ENCODE measurements at places on chromosomes 6 and 20.
A peak's percentile ranks its signal among the peaks of the same experiment; 100 is the strongest.

- no peak for DNase-seq
These were observed 19.3 kb downstream of the SULF2 start for GRCh38 chr20:47765691-47766594.

GRCh38 chr20:35368666-35369423 lies 42.9 kb downstream of the UQCC1 start:
- no peak for DNase-seq

- DNase-seq: no peak
These were observed 31.8 kb upstream of the HBS1L start for GRCh38 chr6:135086414-135086764.

DNA sequence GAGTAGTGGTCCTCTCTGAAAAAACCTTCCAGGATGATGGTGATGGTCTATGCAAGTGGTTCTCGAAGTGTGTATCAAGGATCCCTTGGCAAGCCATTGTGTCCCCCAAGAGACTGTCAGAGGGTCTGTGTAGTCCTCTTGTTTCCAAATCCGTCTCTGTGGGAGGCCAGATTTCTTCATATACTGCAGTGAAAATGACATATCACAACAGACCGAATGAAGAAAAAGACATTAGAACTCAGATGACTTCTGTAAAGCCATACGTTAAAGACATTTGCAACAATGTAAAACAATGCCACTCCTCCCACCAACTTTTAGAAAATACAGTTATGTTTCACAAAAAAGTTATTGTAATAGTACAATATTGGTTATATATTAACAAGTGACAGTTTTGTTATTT lies 27.2 kb upstream of the LAMP5 start:
- DNase-seq: no peak

GRCh38 chr6:142013287-142013686 lies 119.4 kb upstream of the GJE1 start:
- peak; percentile 92 for DNase-seq

- DNase-seq: no peak
These were observed 27.4 kb downstream of the PMEPA1 start for GRCh38 chr20:57682184-57683101.

GRCh38 chr6:45625191-45625664 lies 247.5 kb upstream of the SUPT3H start:
- DNase-seq: peak; percentile 85

DNA sequence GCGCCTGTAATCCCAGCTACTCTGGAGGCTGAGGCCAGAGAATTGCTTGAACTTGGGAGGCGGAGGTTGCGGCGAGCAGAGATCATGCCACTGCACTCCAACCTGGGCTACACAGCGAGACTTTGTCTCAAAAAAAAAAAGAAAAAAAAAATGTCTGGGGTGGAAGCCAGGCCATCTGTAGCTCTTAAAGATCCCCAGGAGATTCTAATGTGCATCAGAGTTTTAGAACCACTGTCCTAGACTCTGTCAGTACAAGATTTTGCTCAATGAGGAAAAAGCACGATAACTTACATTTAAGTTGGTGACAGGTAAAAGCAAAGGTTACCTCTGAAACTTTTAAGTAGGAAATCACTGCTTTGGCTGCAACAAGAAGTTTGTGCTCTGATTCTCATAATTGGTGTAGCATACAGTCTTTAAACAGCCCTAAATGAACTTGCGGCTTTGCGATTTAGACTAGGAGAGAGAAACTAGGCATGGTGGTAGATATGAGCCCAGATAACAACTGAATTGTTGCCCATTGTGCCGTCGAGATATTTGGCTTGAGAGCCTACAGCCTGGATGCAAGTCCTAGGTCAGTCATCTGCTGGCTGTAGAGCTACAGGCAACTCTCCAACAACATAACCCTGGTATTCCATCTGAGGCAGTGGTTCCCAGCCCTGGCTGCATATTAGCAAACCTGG lies 67.2 kb downstream of the BACH2 start:
- no peak for DNase-seq

DNA sequence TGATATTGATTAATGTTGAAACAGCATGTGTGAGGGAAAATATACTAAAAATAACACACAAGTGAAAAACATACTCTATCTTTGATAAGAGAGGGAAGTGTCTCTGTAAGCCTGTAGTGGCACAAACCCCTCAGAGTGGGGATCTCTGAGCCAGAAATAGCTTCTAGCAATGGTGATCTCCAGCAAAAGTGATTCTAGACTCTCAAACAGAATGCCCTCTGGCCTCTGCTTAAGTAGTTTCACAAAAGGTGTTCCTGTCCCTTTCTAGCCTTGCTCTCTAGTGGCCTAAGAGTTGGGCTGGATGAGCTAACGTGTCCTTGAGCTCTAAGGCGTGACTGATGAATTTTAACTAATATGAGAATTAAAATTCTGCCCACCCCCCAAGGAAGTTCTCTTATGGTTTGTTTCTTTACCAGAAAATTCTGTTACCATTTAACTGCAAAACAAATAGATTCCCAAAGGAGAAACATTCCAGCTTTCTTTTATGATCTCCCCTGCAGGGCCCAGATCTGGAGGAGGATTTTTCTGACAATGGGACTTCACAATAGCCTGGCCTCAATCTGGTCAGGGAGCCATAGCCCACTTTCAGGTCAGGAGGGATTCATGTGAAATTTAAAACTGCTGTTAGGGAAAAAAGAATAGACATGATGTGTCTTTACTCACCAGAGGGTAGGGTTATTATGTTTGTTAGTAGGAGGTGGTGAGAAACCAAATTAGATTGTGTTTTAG lies 182.5 kb upstream of the LAMP5 start:
- no peak for DNase-seq

GRCh38 chr20:34459209-34459897 lies 56.9 kb upstream of the DYNLRB1 start:
- DNase-seq: peak; percentile 45

DNA sequence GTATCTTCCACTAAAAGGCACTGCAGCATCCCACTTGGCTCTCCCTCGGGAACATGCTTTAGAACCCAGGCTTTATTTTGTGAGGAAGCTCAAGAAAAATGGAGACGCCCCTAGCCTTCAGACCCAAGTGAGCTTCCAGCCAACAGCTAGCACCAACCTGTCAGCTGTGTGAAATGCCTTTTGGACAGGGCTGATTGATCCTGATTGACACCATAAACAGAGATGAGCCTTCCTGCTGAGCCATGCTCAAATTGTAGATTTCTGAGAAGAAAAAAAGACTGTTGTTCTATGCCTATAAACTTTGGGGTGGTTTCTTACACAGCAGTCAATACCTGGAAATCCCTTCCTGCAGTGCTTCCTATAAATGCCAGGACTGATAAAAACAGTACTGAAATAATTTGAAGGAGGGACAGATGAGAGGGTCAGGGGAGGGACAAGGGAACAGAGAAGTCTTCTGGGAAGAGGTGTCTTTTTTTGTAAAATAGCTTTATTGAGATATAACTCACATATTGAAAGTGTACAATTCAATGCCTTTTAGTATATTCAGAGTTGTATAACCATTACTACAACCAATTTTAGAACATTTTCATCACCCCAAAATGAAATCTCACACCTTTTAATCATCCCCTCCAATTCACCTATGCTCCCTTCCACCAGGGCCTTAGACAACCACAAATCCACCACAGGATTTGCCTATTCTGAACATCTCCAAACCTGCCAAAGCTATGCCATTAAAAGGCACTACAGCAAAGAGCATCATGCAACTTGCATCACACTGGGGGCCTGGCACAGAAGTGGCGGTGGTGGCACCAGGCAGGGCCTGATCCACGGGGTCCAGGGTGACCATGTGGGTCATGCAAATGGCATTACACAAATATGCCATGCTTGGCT lies 2.7 kb upstream of the STK4 start:
- DNase-seq: no peak

- DNase-seq: no peak
These were observed 808.4 kb upstream of the CITED2 start for GRCh38 chr6:140182821-140183220.

DNA sequence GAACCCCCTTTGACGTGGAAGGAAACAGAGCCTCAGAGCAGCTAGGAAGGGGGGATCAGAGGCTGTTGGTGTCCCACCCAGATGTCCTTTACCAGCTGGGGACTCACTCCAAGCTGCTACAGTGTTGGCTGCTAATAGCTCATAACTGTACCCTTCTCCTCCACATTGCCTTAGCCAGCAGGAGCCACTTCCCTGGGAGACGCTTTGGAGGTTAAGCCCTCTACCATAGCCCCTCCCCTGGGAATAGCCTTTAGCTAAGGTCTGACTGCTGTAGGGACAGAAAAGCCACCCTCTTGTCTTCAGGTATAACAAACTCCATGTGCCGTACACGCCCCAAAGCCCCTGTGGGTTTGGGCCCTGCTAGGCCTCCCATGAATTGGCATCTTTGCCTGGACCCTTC lies 238.6 kb downstream of the LRFN2 start:
- DNase-seq: no peak

Data from IMR-90 (cell line).